D721Med (cell line): ENCODE measurements at places on chromosomes 2 and 18.

DNA sequence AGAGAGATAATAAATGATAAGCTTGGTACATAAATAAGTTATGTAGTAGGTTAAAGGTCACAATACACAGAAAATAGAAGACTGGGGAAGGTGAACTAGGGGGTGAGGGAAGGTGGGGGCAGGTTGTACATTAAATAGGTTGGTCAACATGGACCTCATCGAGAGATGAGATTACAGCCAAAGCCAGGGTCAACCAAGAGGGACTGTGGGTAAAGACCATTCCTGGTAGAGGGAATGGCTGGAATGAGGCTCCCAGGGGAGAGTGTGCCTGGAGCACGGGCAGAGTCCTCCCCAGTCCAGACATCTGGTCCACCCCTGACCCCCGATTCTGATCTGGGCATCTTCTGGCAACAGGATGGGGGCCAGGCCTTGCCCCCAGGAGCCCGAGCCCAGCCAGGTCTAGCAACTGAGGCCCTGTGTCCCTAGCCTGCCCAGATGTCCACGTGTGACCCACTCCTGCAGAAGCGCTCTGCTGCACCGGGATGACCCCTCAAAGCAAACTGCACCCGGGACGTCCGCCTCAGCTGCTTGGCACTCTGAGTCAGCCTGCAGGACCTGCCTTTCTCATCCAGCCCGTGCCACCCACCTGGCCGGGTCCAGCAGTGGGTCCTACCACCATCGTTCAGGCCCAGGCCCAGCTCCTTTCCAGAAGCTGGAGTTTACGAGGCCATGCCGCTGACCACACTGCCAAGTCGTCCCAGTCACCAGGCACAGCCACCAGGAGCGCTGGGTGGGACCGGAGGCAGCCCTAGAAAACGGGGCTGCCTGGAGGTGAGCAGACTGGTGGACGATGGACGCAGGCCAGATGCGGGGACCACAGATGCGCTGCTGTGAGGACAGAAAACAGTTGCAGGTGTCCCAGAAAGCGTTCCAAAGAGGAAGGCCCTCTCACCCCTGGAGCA, 56.2 kb upstream of the ID2 start:
- no peak for DNase-seq

DNA sequence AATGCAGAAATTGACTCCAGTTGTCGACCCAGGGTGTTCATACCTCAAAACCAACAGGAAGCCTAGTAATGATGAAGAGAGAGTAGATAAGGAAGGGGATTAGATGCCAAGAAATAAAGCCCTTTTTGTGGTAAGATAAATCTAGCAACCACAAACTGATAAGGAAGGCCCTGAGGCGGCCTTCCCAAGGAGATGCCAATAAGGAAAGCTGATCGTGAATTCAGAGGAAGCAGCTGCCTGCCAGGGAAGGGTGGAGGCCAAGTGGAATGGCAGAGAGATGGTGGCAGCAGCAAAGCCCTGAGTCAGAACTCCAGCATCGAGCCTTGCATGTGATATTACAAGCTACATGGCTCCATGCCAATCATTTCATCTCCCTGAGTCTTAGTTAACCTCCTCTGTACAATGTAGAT, 126.3 kb downstream of the IRS1 start:
- DNase-seq: no peak

GRCh38 chr2:84459944-84460429, 907 bp upstream of the SUCLG1 start:
- DNase-seq: no peak

DNA sequence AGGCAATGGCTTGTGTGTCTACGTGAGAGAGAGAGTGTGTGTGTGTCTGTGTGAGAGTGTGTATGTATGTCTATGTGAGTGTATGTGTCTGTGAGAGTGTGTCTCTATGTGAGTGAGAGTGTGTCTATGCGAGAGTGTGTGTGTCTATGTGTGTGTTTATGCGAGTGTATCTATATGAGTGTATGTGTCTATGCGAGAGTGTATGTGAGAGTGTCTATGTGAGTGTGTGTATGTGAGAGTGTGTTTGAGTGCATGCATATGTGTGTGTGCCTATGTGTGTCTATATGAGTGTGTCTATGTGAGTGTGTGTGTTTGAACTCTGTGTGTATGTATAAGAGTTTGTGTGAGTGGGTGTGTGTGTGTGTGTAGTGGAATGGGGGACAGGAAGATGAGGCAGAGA, 9.8 kb upstream of the GNLY start:
- DNase-seq: no peak

- no peak for DNase-seq
Measured at GRCh38 chr2:69565431-69565839, 78.1 kb downstream of the AAK1 start.

- no peak for DNase-seq
Measured at GRCh38 chr2:26157580-26157979, 15.3 kb upstream of the GAREM2 start.

DNA sequence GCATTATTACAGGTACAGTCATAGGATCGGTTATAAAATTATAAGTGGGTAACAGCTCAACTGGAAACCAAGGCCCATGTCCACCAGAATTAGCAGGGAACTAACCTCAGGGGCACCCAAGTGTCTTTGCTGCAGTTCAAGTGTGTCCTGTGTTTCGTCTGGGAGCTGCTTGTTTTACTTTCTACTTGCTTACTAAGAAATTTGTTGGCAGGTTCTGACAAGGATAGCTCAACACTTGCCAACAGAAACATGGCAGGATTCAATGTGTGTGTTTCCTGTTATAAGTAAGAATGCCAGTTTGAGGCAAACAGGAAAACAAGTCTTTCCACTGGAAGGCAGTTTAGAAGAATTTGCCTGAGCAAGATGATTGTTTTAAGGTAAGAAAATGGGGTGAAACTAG, 104.5 kb downstream of the EPHA4 start:
- no peak for DNase-seq

- no peak for DNase-seq
Measured at GRCh38 chr2:223549215-223549614, 52.9 kb downstream of the SCG2 start.

DNA sequence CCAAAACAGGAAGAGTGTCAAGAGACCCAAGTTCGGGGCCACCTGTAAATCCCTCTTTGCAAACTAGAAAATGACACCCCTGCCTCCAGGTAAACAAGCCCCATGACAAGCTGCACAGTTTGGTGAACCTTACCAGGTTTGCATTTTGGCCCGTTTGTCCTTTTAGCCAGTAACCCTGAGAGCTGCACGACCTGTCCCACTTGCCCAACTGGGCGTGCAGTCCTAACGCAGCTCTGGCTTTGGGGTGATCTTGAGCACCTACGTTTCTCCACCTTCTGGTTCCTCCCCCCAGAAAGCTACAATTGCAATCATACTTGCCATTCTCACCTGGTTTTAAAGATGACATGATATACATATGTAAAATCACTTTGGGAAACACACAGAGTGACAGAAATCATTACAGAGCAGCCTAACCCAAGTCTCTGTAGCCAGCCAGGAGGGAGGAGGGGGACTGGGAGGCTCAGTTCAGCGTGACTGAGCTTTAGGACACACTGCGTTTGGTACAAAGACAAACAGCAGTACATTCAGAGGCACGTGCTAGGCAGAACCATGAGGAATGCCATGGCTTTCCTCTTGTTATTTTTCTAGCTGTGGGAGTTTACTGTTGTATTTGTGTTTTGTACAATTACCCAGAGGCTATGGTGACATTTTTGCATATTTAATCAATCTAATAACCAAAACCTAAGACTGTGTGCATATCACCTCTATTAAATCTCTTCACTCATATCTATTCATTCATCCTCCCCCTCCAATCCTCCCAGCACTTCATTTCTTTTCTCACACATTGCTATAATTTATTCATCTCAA, 304.0 kb downstream of the IRS1 start:
- no peak for DNase-seq

- no peak for DNase-seq
Measured at GRCh38 chr2:237766340-237766739, 32.2 kb upstream of the RBM44 start.

DNA sequence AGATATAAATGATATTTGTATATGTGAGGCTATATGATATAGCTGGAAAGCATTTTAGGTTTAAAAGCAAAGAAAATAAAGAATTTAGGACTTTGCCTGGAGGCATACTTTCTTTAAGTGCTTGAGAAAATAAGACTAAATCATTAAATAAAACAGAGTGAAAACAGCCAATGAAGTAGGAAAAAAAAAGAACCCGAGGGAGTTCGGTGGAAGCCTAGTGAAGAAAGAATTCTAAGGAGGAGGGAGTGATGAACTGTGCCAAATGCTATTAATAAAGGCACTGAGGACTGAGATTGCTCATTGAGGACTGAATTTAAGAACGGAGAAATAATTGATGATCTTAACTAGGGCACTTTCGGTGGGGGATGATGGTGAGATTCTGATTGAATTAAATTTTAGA, 573.5 kb downstream of the DSC3 start:
- DNase-seq: no peak

GRCh38 chr2:132977812-132978529, 308.0 kb upstream of the LYPD1 start:
- DNase-seq: no peak

DNA sequence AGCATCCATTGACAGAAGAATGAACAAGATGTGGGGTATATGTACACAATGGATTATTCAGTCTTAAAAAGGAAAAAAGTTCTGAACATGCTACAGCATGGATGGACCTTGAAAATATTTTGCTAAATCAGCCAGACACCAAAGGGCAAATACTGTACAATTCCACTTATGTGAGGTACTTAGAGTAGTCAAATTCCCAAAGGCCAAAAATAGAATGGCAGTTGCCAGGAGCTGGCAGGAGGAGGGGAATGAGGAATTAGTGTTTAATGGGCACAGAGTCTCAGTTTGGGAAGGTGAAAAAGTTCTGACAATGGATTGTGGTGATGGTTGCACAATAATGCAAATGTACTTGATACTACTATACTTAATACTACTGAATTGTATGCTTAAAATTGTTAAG, 193.2 kb downstream of the MBD2 start:
- no peak for DNase-seq

- peak; percentile 41 for DNase-seq
Measured at GRCh38 chr2:29309090-29310029, 194.1 kb downstream of the CLIP4 start.

GRCh38 chr2:33291278-33292013, 185.0 kb upstream of the RASGRP3 start:
- DNase-seq: no peak

- DNase-seq: no peak
Measured at GRCh38 chr2:214465363-214466146, 54.7 kb downstream of the VWC2L start.

DNA sequence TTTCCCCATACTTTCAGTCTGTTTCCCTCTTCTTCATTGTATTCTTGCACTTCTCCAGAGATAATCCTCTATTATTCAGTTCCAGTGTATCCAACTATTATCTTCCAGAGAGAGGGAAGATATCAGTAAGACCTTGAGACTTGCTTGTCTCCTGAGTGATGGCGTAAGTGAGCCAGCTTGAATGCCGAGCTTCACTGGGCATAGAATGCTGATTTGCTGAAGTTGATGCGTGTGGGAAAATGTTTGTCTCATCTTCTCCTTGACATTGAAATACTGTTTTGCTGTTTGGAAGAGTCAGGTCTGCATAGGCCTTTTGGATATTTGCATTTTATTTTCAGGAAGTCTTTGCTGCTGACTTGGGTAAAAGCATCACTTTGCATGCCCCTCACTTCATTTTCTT, 41.1 kb upstream of the MGAT5 start:
- no peak for DNase-seq

DNA sequence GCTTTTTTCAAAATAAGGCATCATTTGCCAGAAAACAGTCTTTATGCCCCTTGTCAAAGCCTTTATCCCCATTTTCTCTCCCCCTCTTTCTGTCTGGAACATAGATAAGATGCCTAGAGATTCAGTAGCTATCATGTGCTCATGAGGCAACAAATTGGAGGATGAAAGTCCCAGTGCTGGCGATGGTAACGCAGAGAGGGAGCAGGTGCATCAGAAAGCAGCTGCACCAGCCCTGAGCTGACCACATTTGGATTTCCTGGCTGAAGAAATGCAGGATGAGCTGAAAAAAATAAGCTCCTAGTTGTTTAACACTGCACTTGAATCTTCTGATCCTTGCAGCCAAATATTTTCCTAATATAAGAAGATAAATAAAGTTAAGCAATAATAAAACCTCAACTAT, 48.0 kb downstream of the LOXHD1 start:
- DNase-seq: no peak

DNA sequence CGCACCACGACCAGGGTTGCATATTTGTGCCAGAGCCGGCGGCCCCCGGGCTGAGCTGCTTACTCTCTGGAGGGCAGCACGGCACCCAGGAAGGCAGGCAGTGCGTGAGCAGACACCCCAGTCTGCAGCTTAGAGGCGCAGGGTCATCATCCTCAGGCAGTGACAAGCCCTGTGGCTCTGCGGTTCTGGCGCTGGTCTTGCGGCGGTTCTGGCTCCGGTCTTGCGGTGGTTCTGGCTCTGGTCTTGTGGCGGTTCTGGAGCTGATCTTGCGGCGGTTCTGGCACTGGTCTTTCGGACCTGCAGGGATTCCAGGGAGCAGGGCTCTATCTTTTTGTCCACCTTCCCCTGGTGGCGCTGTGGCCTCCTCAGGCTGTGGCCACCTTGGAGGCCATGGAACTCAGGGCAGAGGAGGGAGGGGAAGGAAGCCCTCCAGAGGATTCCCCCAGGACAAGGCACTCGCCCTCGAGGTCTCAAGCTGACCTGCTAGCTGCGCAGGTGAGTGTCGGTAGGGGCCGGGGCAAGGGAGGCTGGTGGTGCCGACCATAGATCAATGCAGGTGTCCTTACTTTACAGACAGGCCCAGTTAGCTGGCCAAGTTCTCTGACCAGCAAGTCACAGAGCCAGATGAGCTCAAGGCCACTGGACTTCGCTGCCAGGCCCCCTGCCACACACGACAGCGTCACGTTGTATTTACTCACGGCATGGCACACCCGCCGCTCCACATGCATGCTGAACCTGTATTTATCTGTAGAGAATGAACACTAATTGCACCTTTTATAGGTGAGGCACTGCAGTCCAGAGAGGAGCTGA, 14.9 kb downstream of the ESPNL start:
- DNase-seq: no peak

DNA sequence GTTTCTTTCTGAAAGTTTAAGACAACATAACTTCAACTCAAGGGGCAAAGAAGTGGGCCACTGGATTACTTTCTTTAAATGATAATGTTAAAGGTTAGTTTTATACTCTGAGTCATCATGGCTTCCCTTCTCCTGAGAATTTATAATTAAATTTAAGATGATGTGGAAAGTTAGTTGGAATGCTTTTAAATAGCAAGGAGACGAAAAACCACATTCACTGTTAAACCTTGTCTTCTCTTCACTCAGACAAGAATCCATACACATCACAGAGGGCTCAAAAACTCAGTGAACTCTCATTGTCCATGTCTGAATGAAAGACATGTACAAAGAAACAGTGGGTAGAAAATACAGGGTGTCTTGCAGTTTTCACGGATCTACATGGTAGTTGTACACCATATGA, 65.6 kb downstream of the COL5A2 start:
- DNase-seq: no peak

- no peak for DNase-seq
Measured at GRCh38 chr2:231613663-231614558, 21.2 kb downstream of the TEX44 start.

GRCh38 chr2:4246364-4247131, 543.2 kb downstream of the DCDC2C start:
- no peak for DNase-seq
